Stimulated activated CD4-positive, alpha-beta T cell treated with anti-CD3 and anti-CD28 coated beads, Interleukin-1b, Interleukin-23, amount 100 ng/mL, for 24 hours (primary cell): ENCODE measurements at places on chromosomes 6 and 20.

DNA sequence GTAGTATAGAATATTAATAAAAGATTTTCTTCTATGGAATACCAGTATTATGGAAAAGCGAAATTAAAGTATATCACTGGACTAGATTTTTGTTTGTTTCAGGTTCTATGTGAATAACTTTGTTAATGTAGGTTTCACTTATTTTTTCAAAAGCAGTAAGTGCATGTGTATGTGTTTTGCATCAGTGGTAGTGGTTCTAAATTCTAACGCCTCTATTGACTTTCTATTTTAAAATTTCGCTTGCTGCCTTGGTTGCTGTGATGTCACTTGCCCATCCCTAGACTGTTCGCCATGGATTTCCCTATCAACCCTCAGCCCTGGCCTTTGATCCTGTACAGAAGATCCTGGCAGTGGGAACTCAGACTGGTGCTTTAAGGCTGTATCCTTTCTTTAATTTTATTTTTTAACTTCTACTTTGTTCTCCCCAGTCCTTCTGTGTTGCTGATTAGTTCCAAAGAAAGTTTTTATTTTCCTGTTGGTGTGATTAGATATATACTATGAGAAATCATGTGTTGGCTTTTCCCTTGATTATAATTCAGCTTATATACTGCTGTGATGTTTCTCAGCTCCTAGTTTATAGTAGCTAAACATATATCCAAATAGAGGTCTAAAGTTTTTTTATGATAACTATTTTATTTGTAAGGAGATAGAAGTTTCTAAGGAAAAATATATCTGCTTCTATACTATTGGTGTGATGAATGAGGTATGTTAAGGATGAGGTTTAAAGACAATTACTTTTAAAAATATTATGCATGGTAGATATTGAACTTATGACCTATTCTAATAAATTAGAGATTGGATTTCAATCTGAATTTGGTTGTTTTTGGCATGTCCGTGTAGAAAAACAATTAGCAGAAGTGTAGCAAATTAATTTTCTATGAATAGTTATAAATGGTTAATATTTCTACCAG lies 1.7 kb downstream of the STXBP5 start:
- DNase-seq: no peak

GRCh38 chr20:64188682-64189529 lies 24.7 kb downstream of the MYT1 start:
- no peak for DNase-seq

GRCh38 chr6:134534708-134535149 lies 216.8 kb upstream of the SGK1 start:
- no peak for DNase-seq

- DNase-seq: no peak
Observed at GRCh38 chr20:37670351-37670791, 23.5 kb upstream of the CTNNBL1 start.

GRCh38 chr20:478949-479429 lies 16.7 kb upstream of the TBC1D20 start:
- DNase-seq: no peak
